CD4-positive, alpha-beta T cell treated with Interleukin-21 for 1 hour (primary cell): ENCODE measurements at places on chromosomes 13 and 19.

DNA sequence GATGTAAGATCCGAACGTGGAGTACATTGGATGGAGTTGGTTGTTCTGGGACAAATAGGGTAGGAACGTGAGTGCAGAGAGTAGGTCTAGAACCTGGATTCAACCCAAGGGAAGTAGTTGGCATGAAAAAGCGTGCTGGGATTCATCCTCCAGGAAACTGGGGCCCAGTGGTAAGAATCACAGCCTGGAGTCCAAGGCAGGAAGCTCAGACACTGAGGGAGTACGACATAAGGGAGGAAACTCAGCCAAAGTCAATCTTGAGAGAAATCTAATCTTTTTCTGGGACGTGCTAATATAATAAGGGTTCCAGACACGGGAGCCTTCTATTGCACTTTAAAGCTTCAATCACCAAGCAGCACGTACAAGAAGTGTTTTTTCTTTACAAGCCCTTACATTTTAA is 46.4 kb downstream of the DLEU7 start:
- DNase-seq: no peak

DNA sequence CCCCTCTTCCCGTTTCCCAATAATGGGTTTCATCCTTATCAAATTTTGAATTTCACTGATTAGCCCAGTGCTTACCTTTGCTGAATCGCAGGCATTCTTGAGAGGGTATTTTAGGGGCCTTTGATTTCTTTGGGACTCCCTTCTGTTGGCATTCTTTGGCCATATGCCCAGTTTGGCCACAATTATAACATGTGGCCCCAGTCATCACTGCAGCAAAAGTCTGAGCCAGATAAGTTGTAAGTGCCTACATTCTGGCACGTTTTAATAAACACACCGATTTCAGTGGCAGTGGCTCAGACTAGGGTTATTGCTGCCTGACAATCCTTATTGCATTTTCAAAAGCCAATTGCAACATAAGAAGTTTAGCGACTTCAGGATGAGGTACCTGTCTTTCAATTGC is 41.4 kb downstream of the ZNF726 start:
- no peak for DNase-seq

- DNase-seq: no peak
These were observed 59.2 kb upstream of the RCBTB2 start for GRCh38 chr13:48591889-48592687.

- DNase-seq: no peak
These were observed 34.6 kb downstream of the ADPRHL1 start for GRCh38 chr13:113418722-113419049.

- DNase-seq: no peak
These were observed 303.3 kb downstream of the POU4F1 start for GRCh38 chr13:78299832-78300623.

DNA sequence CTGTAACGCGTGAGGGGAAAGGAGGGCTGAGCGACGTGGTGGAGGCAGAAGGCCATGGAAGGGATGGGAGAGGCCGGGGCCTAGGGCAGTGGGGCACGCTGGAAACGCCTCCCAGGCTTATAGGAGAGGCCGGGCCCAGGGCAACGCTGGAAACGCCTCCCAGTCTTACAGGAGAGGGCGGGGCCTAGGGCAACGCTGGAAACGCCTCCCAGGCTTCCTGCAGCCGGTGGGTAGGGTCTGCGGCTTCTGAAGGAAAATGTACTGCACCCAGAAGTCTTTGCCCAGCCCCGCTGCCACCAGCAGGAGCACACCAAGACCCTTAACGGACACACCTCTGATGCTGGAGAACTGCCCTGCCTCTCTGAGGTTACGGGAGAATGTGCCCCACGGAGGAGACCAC is 9.1 kb downstream of the CACTIN start:
- DNase-seq: no peak

DNA sequence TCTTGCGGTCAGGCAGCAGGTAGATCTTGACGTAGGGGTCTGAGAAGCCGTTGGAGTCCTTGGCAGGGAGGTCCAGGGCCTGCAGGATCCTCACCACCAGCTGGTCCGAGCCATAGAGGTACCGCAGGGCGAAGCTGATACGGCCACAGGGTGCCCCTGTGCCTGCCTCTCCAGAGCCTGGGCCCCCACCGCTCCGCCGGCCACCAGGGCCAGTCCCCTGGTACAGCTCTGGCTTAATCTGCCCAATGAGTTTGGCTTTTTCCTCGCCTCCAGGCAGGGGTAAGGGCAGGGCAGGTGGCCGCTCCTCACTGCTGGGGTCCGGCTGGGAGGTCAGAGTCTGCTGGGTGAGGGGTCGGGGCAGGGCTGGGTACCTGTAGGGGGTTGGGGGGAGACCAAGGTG is 9.9 kb downstream of the SYT3 start:
- DNase-seq: no peak

GRCh38 chr13:67275351-67275960 is 45.3 kb upstream of the PCDH9 start:
- DNase-seq: no peak

- no peak for DNase-seq
These were observed 852 bp downstream of the SCEL start for GRCh38 chr13:77536358-77536757.

DNA sequence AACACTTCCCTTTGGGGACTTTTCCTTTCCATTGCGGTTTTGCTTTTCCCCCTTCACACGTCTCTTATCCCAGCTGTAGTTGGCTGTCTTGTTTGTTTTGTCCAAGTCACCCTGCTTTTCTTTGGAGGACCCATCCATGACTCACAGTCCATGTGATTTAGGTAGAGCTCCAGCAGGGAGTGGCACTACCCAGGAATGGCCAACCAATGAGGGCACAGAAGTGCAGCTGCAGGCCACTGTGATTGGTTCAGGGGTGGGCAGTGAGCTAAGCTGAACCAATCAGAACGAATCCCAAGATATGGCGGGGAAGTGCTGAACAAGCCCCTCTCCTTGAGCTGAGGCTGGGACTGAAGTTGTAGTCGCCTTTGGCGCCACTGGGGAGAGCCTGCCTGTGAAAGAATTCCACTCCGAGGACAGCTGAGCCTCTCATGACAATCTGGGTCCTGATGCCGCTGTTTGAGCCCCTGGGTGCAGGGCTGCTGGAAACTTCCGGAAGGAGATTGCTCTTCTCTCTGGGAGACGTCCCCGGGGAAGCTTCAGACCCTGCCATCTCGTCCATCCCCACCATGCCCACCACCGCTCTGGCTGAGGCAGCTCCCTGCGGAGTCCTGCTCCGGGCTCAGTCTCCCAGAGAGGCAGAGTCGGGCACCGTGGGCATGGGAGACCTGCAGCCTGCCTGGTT is 62.9 kb upstream of the URI1 start:
- no peak for DNase-seq

- no peak for DNase-seq
These were observed 117.2 kb upstream of the ARGLU1 start for GRCh38 chr13:106685143-106685542.

DNA sequence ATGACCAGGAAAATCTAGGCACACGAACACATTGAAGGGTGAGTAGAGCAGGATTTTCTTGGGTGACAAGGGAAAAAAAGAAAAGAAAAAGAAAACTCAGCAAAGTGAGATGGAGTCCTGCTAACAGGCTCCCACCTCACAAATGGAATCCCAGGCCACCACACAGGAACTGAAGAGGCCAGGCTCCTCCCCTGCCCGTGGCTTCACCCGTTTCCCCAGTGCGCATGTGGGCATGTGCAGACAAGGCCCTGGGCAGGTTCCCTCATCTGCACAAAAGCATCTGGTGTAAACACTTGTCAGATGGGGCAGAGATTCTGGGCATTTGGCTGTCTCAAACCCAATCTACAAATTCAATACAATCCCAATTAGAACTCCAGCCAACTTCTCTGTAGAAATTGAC is 24.5 kb downstream of the CFAP97D2 start:
- peak; percentile 41 for DNase-seq

- no peak for DNase-seq
These were observed 3.8 kb downstream of the CD22 start for GRCh38 chr19:35332817-35333216.

GRCh38 chr13:28531077-28531844 is 36.3 kb upstream of the FLT1 start:
- DNase-seq: no peak

- no peak for DNase-seq
These were observed 2.0 kb upstream of the MEGF8 start for GRCh38 chr19:42323473-42323851.

- no peak for DNase-seq
These were observed 18.6 kb downstream of the ZNF233 start for GRCh38 chr19:44278181-44278690.

- DNase-seq: no peak
These were observed 93.5 kb upstream of the MRI1 start for GRCh38 chr19:13670846-13671245.

DNA sequence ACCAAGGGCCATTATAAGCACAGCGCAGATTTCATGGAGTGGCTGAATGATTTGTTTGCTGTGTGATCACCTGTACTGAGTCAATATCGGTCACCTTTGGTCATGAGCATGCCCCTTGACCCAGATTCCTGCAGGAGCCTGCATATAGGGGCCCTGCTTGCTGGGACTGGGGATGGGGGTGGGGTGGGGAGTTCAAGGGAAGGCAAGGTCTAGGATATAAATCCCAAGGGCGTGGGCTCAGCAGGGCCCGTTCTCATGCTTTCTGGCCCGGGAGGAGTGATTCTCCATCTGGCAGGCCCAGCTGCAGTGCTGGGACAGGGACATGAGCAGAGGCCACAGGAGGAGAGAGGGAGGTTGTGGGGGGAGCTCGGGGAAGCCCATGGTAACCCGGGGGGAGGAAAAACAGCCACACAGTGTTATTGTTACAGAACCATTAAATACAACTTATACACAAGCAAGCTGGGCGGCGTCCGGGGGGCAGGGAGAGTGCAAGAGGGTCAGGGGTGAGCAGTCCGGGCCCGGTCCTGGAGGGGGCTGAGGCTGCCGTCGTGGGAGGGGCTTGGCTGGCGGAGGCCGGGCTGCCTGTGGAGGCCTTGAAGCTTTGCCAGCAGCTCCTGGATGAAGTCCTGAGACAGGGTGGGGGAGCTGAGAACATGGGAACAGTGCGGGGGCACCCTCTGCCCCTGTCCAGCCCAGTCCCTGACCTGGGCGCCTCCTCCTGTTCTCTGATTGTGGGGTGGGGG is 5.2 kb downstream of the PPP1R14A start:
- no peak for DNase-seq

DNA sequence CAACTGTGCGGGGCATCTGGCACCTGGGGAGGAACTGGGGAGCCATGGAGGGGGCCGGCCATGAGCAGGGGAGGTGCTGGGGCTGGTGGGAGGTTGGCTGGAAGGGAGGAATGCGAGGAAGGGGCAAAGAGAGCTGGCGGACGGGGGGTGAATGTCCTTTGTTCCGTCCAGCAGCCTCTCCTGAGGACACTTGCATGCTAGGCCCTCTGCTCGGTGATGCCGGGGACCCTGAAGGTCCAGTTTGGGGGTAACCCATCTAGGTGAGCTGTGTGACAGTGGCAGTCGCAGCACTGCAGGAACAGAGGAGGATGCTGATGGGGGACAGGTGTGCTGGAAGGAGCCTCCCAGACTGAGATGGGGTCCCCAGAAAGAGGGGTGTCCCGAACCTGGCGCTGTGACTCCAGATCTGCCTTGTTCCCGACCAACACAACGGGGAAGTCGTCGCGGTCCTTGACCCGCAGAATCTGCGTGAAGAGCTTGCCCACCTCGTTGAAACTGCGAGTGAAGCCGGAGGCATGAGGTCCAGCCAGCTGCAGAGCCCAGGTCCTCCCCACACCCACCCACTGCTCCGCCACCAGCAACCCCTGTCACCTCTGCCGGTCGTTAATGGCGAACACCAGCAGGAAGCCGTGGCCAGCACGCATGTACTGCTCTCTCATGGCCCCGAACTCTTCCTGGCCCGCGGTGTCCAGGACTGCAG is 3.6 kb downstream of the RRAS start:
- DNase-seq: no peak

DNA sequence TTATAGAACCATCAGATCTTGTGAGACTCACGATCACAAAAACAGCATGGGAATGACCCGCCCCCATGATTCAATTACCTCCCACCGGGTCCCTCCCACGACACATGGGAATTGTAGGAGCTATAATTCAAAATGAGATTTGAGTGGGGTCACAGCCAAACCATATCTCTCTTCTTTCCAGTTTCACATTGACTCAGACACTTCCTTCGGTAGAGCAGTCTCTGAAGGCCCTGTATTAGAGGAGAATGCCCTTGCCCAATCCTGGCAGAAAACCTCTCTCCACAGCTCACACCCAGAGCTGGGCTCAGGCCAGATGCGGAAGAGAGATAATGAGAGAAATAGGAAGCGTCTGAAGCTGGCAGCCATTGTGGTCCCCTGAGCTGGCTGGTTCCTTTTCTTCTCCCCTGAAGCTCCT is 72.4 kb upstream of the CLDN10 start:
- DNase-seq: peak; percentile 17

- DNase-seq: no peak
These were observed 546 bp downstream of the TBC1D4 start for GRCh38 chr13:75481176-75482069.

- no peak for DNase-seq
These were observed 147.1 kb upstream of the SLITRK1 start for GRCh38 chr13:84029396-84029795.

DNA sequence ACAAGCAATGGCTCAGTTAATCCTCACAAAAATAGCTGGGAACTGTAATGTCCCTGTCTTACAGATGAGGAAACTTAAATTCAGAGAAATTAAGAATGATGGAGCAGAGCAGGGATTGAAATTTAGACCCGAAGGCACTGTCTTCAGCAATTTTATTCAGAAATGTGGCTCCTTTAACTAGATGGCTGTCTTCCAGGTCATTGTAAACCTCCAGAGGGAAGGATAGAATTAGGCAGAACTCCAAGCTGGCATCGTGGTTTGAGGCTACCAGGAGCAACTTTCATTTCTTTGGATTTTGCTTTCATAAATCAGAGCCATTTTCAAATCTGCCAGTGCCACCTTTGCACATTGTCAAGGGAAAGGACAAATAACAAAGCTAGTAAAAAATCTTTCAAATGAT is 339.0 kb downstream of the DCT start:
- no peak for DNase-seq

DNA sequence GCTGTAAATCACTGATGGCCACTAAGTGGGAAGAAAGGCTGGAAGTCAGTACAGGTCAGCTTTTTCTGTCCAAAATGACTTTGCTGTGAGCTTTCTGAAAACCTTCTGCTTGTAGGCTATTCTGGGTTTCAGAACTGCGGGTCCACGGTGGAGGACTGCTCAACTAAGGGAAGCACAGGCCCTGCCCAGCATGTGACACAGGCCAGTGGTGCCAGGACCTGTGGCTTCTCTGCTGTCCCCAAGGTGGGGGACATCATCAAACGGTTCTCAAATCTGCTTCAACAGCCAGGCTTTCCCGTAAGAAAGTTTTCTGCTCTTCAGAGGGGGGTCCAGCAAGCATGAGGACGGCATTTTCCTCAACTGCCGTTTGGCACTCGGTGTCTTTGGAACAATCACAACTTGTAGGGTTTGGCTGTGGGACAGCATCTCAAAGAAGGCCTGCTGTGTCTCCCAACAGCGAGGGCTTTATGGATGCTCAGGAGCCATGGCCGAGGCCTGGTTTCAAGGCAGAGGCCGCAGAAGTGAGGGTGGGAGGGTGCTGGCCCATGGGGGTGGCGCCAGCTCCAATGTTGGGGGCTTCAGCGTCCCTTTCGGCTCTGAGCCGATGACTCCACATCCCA is 3.8 kb downstream of the SGTA start:
- no peak for DNase-seq
